AG04450 (cell line): ENCODE measurements at places on chromosomes 5 and 9. TPM values are rescaled to one million over a fixed set of nuclear protein-coding genes. Genes with fewer than 3 reads are reported as not detected.

GRCh38 chr9:89356782-89357181, 38.5 kb downstream of the SECISBP2 start:
- no peak for DNase-seq

DNA sequence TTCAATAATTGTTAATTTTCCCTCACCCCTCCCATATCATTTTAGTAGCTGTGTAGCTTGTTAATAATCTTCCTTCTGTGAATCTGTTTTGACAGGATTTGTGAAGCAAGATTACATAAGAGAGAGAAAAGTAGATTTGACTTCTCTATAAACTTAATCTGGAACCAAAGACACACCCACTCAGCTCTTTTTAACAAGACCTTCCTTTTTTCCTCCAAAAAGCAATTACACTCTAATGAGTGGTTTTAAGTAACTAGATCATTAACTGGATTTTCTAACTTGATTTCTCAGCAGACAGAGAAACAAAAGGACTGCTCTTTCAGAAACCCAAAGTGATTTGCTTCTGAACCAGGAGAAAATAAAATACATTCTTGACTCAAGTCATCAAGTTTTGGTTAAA, 21.9 kb downstream of the RFK start:
- DNase-seq, result no peak

GRCh38 chr9:89808756-89809181, 204.0 kb downstream of the GADD45G start:
- no peak for DNase-seq

- DNase-seq, result no peak
Measured at GRCh38 chr9:94199776-94200175, 59.3 kb upstream of the ZNF169 start.

The NEUROG1 gene
- polyA plus RNA-seq, result not detected in 2 replicates

DNA sequence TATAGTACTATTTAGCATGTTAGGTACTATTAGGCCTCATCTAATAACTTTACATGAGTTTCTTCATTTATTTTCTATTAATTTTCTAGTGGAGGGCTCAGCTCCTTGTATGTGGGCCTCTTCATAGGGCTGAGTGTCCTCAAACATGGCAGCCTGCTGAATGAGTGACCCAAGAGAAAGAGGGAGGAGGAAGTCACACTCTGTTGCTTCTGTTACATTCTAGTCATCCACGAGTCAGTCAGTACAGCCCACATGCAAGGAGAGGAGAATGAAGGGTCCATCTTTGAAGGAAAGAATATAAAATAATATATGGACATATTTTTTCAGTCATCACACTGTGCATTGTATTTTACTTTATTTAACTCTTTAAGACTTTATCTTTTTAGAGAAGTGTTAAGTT, 66.6 kb upstream of the NR3C1 start:
- DNase-seq, result no peak

GRCh38 chr5:126741361-126741760, 35.6 kb upstream of the LMNB1 start:
- no peak for DNase-seq

- no peak for DNase-seq
Measured at GRCh38 chr9:136847088-136847825, 2.0 kb upstream of the PHPT1 start.

The CFAP90 gene
- 0.09 and 0.10 TPM in 2 replicates for polyA plus RNA-seq

The EFNA5 gene
- 2.4 and 3.0 TPM in 2 replicates for polyA plus RNA-seq

GRCh38 chr9:1156794-1157550, 106.8 kb downstream of the DMRT2 start:
- no peak for DNase-seq

DNA sequence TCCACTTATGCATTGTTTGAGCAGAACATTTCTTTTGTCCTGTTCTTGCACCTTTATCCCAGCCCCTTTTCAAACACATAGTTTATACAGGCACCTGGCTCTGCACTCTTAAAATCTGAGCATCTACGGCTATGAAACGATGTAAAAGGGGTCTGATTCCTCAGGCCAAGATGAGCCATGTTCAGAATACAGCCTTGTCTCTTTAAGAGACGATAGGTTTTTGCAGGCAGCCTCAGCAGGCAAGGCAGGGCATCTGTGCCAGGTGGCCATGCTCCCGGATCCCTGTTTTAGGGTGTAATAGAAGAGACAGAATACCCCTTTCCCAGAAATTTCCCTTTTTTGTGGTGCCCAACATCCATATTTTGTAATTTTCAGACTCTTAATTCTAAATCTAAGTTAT, 89.1 kb upstream of the NFIB start:
- DNase-seq, result no peak

The CARD6 gene
- polyA plus RNA-seq, result 3.2 and 4.2 TPM in 2 replicates

DNA sequence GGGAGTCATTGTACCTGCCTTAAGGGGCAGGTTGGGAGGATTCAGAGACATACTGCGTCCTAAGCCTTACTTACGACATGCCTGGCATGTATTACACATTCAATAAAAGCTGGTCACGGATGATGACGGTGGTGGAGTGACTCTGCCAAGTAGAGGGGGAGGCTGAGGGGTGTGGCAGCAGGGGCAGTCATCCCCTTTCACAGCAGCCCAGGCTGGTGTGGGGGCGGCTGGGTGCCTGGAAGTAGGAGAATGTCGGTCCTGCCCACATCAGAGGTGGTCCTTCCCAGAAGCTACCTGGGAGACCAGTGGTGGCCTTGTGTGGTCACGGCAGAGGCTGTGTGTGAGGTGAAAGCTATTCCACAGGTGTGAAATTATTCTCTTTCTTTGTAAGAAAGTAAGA, 8.9 kb downstream of the ZBTB34 start:
- DNase-seq, result no peak

The RCL1 gene
- 7.0 and 7.8 TPM in 2 replicates for polyA plus RNA-seq

The ST8SIA4 gene
- polyA plus RNA-seq, result 0.02 TPM in 2 replicates

DNA sequence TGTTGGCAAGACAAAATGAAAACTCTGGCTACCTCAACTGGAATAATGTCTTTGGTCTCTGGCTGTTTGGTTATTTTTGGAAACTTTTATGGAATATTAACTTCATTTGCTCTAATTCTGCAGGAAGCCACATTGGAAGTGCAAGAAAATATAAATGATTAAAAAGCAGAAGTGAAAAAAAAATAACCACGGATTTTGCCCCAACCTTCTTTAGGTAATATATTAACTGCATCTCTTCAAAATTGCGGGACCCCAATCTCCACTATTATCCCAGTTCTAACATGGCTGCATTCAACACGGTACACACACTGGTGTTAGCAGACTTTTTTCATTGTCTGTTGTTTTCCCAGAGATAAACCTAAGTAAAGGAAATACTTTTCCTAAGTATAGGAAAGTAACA, 23.0 kb downstream of the GLIS3 start:
- no peak for DNase-seq

The DDX4 gene
- polyA plus RNA-seq, result not detected in 2 replicates

GRCh38 chr5:760363-761058, 24.0 kb downstream of the ZDHHC11B start:
- DNase-seq, result no peak
